ENCODE measurements at places on chromosomes 6 and 20. TPM values are rescaled to one million over a fixed set of nuclear protein-coding genes. Genes with fewer than 3 reads are reported as not detected.

GRCh38 chr20:33822991-33823390, 11.8 kb downstream of the CHMP4B start:
- no peaks in the 10 kb centered on the region for H3K27me3 ChIP-seq
- no peak for DNase-seq

GRCh38 chr6:81995548-81996289, 243.2 kb upstream of the TENT5A start:
- DNase-seq, result no peak
- H3K4me1 ChIP-seq, result no peaks in the 10 kb centered on the region
- no peaks in the 10 kb centered on the region for H3K27me3 ChIP-seq
- H3K4me3 ChIP-seq, result no peak overlapping the region

- peak; percentile 27 for DNase-seq
- H3K36me3 ChIP-seq, result no peaks in the 10 kb centered on the region
- H3K4me3 ChIP-seq, result no peak overlapping the region
- no peak overlapping the region for H3K27ac ChIP-seq
- no peaks in the 10 kb centered on the region for H3K4me1 ChIP-seq
- H3K27me3 ChIP-seq, result no peaks in the 10 kb centered on the region
Observed at GRCh38 chr20:37108676-37109075, 12.9 kb upstream of the RBL1 start.

DNA sequence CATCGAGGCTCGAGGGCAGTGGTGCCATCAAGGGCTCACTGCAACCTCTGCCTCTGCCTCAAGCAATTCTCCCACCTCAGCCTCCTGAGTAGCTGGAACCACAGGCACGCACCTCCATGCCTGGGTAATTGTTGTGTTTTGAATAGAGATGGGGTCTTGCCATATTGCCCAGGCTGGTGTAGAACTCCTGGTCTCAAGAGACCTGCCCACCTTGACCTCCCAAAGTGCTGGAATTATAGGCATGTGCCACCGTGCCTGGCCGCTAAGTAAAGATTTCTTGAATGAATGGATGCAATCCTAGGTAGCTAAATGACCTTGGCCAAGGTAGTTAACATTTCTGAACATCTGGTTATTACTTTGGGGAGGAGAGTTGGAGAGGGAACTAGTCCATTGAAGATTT, 7.4 kb downstream of the SCAF8 start:
- peaks cover 25% of the 10 kb centered on the region for H3K4me1 ChIP-seq
- H3K27ac ChIP-seq, result no peak overlapping the region
- H3K4me3 ChIP-seq, result no peak overlapping the region
- DNase-seq, result no peak

BNIP5 gene
- 0.50 TPM for total RNA-seq

SPATS1 gene
- not detected for total RNA-seq

Measured in Caco-2 (cell line).